ENCODE measurements at places on chromosomes 4 and X.

DNA sequence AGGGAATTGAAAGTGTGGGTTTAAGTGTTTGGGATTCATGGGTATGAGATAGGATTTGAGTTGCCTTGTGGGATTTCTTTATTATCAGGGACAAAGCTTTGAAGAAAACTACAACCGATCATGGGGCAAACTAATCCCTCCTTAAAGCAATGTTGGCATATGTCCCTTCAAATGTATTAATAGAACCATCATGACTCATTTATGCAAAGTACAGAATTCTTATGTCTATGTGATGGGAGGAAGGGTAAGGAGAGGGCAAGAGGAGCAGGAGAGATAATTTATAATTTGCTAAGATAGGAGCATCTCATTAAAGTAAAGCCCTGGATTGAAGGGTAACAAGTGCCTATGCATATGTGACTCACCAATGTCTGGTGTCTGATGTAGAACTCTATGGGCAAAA, 94.2 kb downstream of the PHEX start:
- no peak for DNase-seq

GRCh38 chr4:18480928-18481327, 459.4 kb upstream of the LCORL start:
- no peak for DNase-seq

- DNase-seq: no peak
Observed at GRCh38 chr4:102809691-102810090, 17.7 kb downstream of the UBE2D3 start.

- no peak for DNase-seq
Observed at GRCh38 chr4:72110886-72111285, 79.1 kb downstream of the NPFFR2 start.

- DNase-seq: no peak
Observed at GRCh38 chrX:43940816-43941474, 32.2 kb downstream of the NDP start.

GRCh38 chr4:169823685-169824084, 65.9 kb upstream of the HPF1 start:
- DNase-seq: no peak

Data from activated CD8-positive, alpha-beta memory T cell treated with anti-CD3 and anti-CD28 coated beads, Interleukin-2, amount 10 ng/mL, durations not matched to agents 7 days and 5 days (primary cell).